ENCODE measurements at places on chromosomes 2 and 18.
A peak's percentile ranks its signal among the peaks of the same experiment; 100 is the strongest.

GRCh38 chr2:212665948-212666347 is 127.3 kb upstream of the ERBB4 start:
- no peak for DNase-seq

DNA sequence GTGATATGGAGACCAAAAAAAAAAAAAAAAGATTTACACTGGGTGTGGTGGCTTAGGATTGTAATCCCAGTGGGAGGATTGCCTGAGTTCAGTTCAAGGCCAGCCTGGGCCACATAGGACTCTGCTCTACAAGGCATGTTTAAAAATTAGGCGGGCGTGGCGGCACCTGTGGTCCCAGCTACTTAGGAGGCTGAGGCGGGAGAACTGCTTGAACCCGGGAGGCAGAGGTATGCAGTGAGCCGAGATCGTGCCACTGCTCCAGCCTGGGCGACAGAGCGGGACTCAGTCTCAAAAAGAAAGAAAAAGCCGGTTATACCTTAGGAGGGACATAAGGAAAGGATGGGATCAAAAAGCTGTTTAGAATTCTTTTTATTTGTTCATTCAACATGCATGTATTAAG is 707 bp upstream of the SPDYA start:
- no peak for DNase-seq

- no peak for DNase-seq
Observed at GRCh38 chr2:65675350-65675749, 243.0 kb upstream of the SPRED2 start.

GRCh38 chr2:30235008-30235655 is 3.8 kb downstream of the LBH start:
- DNase-seq: no peak

DNA sequence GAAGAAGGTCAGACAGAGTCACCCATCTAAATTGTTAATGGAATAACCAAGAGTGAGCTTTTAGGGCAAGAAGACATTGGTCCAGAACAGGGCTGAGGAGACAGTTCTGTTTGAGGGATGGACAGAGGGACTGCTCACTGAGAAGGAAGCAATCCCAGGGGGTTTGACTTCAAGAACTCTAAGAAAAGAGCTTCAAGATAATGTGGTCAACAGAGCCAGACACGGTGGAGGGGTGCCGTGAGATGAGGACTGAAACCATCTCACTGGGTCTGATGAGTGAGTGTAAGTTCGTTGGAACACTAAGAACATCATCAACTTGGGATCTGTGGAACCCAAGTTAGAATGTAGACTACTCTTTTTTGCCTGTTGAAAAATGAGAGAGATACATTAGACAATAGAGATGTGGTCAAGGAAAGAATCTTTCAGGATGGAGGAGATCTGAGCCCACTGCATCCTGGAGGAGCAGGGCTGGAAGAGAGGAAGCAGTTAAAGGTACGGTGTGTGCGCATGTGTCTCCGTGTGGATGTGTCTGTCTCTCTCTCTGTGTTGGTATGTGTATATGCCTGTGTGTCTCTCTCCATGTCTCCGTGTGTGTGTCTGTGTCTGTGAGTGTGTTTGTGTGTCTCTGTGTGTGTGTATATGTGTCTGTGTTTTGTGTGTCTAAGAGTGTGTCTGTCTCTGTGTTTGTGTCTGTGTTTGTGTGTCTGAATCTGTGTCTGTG is 172.1 kb downstream of the MYCN start:
- no peak for DNase-seq

- DNase-seq: no peak
Observed at GRCh38 chr2:96325041-96325883, at the start of gene ITPRIPL1. ITPRIPL1 (plus strand) TSS chr2:96325317; CDS start chr2:96325840, 523 bp downstream.

DNA sequence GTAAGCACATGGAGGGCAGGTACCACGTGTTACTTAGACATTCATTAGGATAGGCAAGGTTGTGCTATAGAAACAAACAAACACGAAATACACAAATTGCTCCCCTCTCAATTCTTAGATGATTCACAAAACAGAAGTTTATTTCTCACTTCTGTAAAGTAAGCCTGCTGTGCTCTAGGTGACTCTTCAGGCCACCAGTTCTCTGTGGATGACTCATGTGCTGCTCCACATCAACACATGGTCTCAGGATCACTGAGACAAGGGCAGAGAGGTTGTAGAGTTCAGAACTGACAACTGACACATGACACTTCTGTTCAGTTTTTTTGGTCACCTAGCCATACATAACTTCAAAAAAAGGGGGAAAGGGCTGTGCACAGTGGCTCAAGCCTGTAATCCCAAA is 70.6 kb downstream of the DAW1 start:
- DNase-seq: no peak

DNA sequence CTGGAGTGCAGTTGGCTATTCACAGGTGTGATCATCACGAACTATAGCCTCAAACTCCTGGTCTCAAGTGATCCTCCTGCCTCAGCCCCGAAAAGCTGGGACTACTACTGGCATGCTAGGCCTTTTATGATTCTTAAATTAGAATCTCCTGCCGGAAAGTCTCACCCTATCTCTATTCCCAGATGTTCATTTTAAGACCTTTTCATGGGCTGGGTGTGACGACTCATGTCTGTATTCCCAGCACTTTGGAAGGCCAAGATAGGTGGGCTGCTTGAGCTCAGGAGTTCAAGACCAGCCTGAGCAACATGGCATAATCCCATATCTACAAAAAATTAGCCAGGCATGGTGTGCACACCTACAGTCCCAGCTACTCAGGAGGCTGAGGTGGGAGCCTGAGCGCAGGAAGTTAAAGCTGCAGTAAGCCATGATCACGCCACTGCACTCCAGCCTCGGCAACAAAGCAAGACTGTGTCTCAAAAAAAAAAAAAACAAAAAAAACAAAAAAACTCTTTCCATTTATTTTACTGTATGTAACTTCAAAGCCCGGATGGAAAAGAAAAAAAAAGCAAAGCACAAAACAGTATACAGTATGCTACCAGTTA is 8.1 kb downstream of the PPP4R3B start:
- DNase-seq: no peak

- DNase-seq: no peak
Observed at GRCh38 chr2:241031436-241032165, 33.2 kb downstream of the SNED1 start.

- DNase-seq: no peak
Observed at GRCh38 chr2:75077909-75078308, 119.5 kb downstream of the POLE4 start.

DNA sequence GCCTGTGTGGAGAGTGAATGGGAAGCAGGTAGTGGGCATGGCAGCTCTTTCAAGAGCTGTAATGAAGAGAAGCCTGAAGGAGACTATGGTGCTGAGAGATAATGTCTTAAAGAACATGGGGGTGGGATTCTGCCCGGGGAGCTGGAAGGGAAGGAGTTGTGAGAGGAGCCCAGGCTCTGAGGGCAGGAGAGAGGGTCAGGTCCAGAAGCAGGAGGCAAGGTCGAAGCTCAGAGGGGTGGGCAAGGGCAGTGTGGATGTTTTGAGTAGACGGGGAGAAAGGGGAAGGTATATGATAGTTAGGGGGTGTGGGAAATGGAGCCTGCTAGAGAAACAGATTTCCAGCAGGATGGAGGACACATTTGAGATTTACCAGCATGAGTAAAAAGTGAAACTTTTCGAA is 2.1 kb downstream of the CAPN10 start:
- no peak for DNase-seq

DNA sequence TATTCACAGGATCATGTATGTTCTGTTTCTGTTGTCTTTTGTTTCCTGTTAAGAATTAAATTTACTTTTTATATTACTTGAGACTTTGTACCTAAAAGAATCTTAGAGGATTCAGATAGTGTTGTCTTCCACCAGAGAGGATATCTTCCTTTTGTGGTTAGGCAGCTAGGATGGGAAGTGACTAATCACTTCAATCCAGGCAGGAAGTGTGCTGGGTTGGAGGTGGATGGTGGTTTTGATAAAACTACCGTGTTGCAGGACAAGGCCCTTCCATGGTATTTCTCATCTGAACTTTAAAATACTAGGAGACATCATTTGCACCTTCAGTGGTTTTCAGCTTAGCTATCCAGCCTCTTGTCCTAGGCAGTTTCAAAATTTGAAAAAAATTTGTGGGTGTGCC is 728.6 kb upstream of the CDH2 start:
- DNase-seq: no peak

DNA sequence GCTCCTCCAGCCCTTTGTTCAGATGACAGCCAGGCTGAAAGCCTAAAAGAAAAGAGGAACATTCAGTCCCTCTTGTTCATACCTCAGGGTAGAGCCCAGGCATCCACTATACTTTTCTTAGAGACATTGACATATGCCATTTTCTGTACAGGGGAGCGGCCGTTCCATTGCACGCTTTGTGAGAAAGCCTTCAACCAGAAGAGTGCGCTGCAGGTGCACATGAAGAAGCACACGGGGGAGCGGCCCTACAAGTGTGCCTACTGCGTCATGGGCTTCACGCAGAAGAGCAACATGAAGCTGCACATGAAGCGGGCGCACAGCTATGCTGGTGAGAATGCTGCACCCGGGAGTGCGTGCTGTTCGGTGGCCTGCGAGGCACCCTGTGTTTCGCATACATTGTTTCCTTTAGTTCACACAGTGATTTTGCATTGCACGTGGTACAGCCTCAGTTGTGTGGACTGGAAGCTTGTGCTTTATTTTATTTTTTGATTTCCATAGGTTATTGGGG is 138.2 kb downstream of the ZNF236 start:
- DNase-seq: no peak

DNA sequence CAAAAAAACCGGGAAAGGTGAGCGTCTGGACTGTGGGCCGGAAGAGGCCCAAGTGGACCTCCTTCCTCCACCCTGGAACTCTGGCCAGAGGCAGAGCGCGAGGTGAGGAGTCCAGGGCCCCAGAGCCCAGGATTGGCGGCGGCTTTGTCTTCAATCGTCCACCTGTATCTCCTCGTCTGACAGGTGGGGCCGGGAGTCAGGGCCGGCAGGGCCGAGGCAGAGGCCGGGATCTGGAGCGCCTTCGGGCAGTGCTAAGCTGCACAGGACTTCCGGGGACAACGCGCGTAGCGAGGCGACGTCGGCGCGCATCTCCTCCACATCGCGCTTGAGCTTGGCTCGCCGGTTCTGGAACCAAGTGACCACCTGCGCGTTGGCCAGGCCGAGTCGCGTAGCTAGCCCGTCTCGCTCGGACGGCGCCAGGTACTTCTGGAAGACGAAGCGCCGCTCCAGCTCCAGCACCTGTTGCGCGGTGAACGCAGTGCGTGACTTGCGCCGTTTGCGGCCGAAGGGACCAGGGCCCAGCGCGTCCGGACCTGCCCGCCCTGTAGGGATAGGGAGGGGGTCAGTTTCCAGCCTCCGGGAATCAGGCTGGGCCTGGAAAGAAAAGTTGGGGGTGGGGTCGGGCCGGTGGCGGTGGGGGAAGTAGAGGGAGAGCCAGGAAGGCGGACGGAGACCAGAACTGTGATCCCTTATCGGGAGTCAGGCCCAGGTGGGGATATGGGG is 1.5 kb downstream of the LBX2 start:
- DNase-seq: peak; percentile 46

All from Caco-2 (cell line).